NCI-H510A treated with DMSO at 0.1 percent for 48 hours (cell line): ENCODE measurements at places on chromosomes 3 and 15.

- DNase-seq: no peak
Measured at GRCh38 chr3:43786526-43787305, 96.0 kb downstream of the ABHD5 start.

- DNase-seq: no peak
Measured at GRCh38 chr3:166425900-166426611, 588.8 kb upstream of the BCHE start.

DNA sequence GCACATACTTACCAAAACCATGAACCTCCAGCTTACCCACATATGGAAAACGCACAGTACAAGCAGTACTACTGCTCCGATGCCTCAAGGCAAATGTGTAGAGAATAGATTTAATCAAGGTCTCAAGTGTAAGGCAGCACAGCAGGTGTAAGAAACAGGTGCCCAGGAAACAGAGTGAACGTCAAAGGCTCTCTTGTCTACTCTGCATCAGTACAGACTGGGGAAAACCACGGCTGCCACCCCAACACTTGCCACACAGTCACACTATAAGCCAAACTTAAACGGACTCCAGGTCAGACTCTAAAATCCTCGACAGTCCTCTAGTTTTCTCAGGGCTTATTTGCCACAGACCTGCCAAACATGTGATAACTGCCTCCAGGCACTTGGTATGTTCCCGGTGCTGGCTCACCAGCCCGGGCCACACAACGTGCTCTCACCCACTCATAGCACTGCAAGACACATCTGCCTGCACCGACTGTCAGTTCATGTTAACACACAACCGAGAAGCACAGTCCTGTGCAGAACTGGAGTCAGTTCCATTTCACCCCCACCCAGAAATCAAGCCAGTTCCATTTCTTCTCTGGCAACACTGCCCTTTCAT, 30.6 kb downstream of the ABCC5 start:
- DNase-seq: no peak

DNA sequence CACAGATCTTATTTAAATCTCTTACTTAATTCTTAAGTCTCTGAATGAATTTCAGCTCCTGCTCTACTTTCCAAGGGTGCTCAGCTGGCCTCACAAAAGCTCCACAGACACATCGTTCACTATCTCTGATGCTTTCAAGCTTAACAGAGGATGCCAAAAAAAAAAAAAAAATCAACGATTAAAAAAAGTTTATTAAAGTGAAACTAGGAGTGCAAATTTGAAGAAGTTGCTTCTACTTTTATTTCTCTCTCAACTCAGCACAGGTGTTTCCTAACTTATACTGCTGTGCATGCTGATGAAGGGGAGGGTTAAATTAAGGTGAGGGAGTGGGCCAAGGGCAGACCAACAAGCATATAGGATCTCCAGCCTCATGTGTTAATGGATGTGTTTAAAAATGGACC, 157.2 kb downstream of the TIGIT start:
- no peak for DNase-seq

- DNase-seq: no peak
Measured at GRCh38 chr3:16192176-16192811, 17.8 kb downstream of the GALNT15 start.

DNA sequence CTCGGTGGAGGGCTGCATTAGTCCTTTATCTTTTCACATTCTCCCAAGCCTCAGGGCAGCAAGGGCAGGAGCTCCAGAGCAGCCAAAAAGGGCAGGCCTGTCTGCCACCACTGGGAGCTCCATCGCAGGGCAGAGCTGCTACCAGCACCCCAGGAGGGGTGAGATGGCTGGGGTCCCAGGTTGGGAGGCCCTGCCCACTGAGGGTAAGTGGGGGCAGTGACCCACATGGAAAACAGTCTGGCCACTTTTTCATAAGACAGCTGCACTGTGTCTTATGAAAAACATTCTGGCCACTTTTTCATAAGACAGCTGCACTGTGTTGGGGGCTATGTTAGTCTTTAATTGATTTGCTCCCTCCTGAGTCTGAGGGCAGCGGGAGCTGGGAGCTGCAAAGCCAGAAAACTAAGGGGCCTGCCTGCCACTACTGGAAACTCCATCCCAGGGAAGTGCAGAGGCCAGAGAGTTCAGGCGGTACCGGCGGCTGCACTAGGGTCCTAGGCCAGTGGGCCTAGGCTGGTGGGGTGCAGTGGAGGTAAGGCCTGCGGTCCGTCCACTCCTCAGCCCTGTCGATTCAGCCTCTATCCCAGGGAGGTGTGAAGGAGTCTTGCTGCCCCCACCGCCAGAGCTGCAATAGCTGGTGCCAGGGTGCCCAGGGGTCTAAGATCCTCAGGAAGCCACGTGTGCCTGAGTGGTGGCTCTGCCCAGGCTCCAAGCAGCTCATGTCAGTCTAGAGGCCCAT, 45.4 kb downstream of the TMCO5A start:
- no peak for DNase-seq

GRCh38 chr3:59262076-59262498, 212.3 kb upstream of the CFAP20DC start:
- DNase-seq: no peak

DNA sequence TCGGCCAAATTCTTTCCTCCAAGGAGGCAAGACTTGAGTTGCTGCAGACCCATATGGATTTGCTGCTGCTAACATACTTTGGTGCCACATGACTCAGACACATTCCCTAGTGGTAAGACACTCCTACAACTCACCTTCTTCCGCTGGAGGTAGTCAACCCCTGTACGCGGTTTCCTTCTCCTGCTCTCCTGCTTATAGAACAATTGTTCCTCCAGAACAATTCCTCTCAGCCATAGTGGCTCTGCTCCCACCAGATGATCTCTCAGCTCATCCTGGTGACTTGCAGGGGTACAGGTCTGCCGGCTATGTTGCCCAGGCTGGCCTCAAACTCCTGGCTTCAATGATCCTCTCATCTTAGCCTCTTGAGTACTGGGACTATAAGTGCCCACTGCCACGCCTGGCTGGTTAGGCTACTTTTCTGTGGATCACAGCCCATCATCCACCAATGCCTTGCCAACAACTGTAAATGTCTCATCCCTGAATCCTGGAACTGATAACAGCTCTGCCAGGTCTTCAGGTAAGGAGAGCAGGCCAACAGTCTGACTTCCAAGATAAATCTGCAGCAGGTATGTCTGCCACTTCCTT, 2.4 kb upstream of the CXCR6 start:
- DNase-seq: no peak

DNA sequence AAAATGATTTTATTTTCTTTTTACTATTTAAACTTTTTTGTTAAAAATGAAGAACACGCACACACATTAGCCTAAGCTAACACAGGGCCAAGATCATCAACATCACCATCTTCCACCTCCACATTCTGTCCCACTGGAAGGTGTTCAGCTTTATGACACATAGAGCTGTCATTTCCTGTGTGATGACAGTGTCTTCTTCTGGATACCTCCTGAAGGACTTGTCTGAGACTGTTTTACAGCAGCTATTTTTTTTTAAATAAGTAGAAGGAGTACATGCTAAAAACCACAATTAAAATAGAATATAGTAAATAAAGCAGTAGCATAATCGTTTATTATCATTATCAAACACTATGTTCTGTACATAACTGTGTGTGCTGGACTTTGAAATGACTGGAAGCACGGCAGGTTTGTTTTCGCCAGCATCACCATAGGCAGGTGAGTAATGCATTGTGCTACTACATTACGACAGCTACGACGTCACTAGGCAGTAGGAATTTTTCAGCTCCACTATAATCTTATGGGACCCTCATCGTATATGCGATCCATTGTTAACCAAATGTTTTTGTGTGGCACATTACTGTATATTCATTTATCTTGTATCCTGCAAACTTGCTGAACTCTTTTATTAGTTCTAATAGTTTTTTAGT, 72.8 kb downstream of the KLF15 start:
- DNase-seq: no peak

DNA sequence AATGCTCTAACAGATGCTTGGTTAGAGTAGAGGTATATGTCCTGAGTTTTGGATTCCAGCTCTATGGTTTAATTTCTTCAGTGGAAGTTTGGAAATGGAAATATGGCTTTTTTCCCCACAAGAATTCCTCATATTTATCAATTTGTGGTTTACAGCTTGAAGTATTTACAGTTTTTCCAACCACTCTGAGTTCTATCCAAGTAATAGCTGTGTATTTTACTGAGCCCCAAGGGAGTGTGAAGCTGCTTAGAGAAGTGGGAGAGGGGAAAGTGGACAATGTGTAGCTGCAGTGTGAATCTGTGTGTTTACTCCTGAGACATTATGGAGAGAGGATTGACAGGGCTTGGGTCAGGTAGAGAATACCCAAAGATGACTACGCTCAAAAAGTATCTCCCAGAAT, 54.5 kb downstream of the NEK11 start:
- no peak for DNase-seq

DNA sequence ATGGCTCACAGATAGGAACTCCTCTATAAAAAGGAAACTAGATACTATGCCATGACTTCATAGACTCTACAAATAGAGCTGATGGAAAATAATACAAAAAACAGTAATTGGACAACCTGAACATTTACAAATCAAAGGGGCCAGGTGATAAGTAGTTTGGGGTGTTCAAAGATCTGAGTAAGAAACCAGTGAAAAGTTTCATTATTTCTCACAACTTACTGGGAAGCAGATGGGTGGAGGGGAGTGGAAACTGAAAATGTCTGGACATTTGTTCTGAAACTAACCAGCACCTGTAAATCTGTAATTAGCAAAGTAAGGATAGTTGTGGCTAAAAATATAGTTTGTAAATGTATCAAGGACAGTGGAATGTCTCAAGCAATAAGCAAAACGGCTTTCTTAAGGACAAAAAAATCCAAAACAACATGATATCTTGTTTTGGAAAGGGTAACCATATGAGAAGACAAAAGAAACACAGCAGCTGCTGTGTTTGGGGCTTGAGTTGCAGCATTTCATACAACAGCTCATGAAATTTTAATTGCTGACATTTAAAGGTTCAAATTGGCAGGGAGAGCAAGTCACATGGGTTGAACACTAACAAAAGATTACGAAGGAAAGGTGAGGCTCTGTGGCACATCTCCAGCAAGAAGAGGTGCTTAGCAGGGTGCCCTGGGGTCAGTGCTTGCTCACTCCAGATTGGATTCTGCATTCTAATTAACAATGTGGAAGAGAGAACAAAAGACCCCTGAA, 26.8 kb upstream of the THBS1 start:
- DNase-seq: no peak

DNA sequence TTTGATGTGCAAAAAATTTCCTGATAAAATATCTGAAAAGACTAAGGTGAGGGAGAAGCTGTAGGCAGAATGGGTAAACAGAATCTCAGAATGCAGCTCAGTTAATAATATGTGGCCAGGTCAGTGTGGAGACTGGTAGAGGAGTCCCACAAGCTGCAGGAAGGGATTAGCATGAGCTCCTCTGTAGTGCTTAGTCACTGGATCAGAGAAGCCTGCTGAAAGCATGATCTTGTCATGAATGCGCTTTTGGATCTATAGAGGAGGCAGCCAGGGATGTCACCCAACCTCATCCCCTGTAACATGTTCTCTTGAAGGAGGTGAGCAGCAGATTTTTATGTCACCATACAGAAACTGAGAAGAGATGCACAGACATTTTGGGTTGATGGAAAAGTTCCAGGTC, 1035.3 kb upstream of the GBE1 start:
- DNase-seq: no peak

- no peak for DNase-seq
Measured at GRCh38 chr15:57216288-57216687, 160.0 kb upstream of the CGNL1 start.

- DNase-seq: peak; percentile 2
Measured at GRCh38 chr15:52112203-52112750, 298 bp downstream of the BCL2L10 start.

- no peak for DNase-seq
Measured at GRCh38 chr15:59384507-59384906, 11.8 kb upstream of the MYO1E start.

DNA sequence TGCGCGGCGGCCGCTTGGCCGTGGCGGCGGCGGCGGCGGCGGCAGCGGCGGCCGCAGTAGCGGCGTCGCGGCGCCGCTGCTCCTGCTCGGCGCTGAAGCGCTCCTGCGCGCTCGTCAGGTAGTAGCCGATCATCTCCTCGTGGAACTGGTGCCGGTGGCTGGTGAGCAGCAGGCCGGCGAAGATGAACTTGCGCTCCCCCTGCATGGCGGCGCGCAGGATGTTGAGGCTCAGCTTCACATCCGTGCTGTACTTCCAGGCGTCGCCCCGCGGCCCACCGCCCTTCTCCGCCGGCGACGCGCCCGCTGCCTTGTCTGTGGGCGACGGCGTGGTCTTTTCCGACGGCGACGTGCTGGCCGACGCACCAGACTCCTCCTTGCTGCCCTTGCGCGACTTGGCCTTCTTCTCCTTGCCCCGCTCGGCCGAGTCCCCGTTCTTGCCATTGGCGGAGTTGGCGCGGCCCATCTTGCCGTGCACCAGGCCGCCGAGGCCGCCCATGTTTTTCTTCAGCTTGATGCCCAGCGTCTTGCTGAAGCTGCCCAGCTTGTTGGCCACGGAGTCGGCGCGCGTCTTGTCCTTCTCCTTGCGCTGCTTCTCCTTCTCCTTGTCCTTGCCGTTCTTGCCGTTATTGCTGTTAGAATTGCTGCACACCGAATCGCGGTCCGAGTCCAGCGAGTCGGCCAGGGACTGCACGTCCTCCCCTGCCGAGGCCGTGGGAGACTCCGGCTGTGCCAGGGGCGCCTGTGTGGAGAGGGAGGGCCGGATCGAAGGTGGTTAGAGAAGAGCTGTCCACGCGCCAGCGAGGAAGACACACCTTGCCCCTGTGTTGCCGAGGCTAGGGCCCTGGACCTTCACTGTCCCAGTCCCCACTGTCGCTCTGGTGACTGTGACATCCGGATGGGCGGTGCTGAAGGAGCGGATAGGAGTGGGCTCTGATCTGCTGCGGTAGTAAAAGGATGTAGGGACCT, 157.6 kb downstream of the KLF13 start:
- no peak for DNase-seq

GRCh38 chr15:55484917-55485672, 22.9 kb downstream of the DNAAF4 start:
- no peak for DNase-seq

DNA sequence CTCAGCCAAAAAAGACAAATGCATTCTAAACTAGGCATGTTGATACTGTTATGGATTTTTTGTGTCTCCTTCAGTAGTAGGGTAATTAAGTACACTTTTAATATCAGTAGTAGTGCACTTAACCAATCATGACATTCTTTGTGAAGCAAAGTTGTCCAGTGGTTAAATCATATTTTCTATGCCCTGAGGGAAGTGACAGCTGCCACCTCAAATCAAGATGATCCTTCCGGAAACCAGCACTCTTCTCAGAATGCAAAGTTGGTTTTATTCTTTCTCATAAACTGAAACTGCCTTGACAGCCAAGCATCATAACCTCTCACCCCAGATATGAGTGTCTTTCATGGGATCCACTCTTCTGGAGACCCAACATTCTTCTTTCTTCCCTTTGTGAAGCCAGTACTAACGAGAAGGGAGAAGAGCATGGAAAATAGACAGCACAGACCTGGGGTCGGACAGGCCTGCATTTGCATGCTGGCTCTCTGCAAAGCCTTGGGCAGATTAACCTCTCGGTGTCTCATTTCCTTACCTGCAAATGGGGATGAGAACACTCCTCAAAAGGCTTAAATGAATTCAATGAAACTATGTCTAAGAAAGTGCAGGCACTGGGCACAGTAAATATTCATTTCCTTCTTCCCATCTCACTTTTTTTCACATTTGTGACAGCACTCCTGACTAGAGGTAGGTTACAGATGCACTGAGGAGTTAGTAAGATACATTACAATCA, 13.2 kb downstream of the AAGAB start:
- DNase-seq: no peak
